ENCODE measurements at places on chromosomes 5 and 9.

DNA sequence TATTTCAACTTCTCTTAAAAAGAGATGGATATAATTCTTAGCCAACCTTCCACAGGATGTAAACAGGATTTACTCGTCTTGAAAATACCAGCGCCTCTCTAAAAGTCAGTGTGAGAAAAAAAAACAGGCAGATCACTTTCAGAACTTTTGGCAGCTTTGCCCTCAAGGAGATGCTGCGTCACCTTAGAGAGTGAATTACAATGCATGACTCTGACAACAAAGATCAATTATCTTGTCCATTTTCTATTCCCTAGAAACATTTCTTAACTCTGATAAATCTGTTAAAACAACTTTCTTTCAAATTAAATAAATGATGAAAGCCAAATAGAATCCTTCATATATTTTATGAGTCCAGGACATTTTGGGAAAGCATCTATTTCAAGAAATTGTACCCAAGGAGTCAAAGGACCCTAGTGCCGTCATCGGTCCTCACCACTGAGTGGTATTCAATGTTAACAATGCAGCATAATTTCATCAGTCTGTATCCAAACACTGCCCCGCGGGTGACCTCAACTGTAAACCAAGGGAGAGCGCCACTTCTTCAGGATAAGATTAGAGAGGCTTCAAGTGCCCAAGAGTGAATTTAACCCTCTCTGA is 536.0 kb downstream of the PDE4D start:
- DNase-seq = no peak

GRCh38 chr9:87324613-87325194 is 173.0 kb upstream of the DAPK1 start:
- peak; percentile 27 for DNase-seq

- DNase-seq = no peak
Measured at GRCh38 chr9:75139201-75139600, 50.9 kb downstream of the OSTF1 start.

DNA sequence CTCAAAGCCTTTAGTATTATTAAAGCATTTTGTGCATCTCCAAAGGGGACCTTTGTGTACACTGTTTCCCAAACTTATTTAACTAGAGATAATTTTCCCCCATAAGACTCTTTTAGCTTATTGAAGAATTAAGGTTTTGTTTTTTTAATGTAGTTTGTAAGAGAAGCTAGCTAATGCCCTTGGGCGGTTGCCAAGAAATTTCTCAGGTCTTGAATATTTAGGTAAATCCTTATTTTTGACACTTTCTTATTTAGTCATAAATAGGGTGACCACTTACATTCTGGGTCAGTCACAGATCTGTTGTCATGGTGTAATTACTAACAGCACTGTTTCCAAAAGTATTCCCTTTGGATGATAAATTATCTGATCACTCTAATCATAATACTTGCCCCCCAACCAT is 27.2 kb downstream of the TNFAIP8 start:
- DNase-seq = no peak

DNA sequence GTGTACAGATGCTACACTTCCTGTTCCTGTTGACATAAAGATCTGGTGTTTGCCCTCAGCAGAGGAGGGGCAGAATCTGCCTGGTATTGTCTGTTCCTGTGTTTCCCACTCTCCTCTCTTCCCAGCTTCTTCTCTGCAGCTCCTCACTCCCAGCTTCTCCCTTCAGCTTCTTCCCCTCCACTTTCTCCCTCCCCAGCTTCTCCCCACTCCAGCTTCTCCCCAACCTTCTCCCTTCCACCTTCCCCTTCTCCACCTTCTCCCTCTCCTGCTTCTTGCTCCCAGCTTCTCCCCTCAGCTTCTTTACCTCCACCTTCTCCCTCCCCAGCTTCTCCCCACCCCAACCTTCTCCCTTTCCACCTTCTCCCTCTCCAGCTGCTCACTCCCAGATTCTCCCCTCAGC is 148.9 kb upstream of the IRX2 start:
- DNase-seq = no peak

- no peak for DNase-seq
Measured at GRCh38 chr5:78925129-78925876, 59.8 kb downstream of the ARSB start.

DNA sequence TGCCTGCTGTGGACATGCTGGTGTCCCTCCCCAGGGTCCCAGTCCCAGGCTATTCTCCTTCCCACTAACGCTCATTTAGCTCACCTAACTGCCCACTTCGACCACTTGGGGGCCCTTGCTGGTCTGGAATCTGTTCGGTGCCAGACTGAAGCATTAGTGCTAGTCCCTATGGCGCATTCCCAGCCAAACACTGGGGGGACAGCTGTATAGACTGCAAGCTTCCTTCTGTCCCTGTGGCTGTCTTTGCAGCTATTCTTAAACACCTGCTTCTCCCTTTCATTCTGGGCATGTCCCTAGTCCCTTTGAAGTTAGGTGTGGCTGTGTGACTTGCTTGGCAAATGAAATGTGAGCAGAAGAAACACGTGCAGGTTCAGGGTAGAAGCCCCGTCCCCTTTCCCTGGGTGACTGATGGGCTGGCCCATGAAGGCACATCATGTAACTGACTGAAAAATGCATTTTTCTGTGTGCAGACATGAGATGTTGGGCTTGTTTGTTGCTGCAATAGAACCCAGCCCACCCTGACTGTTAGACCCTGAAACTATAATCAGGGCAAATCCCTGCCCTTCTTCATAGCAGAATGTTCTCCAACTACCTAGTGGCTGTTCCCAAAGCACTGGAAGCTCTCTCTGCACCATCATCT is 134.4 kb downstream of the BARX1 start:
- peak; percentile 56 for DNase-seq

GRCh38 chr5:112563169-112563826 is 144.2 kb upstream of the EPB41L4A start:
- no peak for DNase-seq

GRCh38 chr5:60417500-60418181 is 282.3 kb downstream of the DEPDC1B start:
- peak; percentile 33 for DNase-seq

DNA sequence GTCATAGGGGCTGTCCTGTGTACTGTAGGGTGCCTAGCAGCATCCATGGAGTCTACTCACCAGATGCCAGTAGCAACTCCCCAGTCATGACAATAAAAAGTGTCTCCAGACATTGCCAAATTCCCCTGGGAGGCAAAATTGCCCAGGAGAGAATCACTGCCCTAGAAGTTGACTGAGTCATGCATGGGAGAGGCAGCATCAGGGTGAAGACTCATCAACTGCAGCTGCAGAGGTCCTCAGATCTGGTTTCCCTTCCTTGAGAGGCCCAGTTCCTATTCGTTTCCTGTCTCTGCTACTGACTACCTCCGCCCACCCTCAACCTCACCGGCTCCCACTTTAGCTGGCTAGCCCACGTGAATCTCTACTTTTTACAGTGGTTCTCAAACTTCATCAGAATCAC is 88.6 kb upstream of the AGXT2 start:
- DNase-seq = no peak

DNA sequence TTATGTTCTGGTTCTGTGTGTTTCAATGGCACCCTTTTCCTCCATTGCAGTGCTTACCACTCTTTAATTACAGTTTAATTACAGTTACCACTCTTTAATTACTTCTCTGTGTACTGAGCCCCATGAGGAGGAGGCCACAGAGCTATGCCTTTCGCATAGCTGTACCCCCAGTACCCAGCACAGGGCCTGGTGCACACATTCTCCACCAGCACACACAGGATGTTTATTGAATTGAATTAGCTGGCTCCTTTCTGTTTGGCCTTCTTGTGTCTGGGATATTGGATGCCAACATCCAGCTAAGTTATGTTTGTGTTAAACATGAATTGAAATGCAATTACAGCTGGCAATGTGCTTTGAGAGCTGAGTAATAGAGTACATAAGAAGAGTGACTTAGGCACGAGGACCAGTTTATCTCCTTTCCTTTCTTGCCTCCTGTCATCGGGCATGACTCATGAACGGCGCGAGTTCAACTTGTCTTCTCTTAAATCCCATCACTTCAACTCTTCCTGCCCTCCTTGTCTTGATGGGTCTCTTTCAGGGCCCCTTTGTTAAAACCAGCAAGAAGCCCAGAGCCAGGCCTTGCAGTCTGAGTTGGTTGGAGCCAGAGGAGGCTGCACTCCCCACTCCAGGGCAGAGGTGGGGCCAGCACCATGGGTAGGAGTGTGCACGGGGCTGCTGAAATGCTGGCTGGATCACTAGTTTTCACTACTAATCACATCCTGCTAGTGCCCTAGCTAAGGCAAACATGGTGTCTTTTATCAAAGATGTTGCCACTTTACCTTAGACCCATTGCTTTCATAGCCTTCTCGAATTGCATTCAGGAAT is 37.4 kb downstream of the MVB12B start:
- no peak for DNase-seq

GRCh38 chr5:62473209-62473608 is 60.6 kb downstream of the IPO11 start:
- DNase-seq = no peak

GRCh38 chr5:16082053-16082452 is 97.5 kb downstream of the MARCHF11 start:
- DNase-seq = no peak

DNA sequence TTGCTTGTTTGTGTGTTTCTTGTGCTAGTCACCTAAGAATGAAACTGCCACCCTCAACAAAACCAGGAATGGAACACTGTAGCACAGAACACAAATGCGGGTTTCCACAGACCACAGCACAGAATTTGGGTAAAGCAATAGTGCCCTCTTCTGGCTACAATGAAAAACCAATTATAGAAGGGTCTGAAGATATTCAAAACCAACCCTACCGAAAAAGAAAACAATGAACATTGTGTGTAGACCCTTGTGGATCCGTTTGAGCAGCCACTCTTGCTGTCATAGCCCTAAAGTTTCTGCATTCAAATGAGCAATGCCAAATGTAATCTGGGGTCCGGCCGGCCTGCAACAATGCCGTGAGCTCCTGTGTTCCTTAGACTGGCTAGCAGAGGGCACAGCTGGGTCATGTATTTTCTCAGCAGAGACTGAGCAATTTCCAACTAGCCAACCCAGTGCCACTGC is 8.3 kb upstream of the ENC1 start:
- peak; percentile 43 for DNase-seq

- DNase-seq = peak; percentile 30
Measured at GRCh38 chr9:91905991-91906469, 44.0 kb downstream of the ROR2 start.

GRCh38 chr5:17989567-17990563 is 355.6 kb downstream of the TAF11L14 start:
- no peak for DNase-seq

DNA sequence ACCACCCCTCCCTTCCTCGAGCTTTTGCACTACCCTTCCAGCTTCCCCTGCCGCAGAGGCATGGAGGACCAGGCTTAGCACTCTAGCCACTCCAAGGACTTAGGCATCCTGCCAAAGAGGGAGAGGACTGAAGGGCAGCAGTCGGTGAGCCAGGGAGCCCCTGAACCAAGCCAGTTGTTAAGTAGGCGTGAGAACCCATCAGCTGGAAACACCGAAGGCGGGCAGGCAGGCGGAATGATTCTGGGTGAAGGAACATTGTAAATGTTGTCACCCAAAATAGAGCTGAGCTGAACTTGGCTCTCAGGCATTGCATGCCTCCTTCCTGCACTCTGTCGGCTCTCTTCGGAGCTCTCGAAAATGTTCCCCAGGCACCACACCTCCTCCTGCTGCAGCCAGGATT is 42.8 kb downstream of the NRG2 start:
- DNase-seq = no peak

DNA sequence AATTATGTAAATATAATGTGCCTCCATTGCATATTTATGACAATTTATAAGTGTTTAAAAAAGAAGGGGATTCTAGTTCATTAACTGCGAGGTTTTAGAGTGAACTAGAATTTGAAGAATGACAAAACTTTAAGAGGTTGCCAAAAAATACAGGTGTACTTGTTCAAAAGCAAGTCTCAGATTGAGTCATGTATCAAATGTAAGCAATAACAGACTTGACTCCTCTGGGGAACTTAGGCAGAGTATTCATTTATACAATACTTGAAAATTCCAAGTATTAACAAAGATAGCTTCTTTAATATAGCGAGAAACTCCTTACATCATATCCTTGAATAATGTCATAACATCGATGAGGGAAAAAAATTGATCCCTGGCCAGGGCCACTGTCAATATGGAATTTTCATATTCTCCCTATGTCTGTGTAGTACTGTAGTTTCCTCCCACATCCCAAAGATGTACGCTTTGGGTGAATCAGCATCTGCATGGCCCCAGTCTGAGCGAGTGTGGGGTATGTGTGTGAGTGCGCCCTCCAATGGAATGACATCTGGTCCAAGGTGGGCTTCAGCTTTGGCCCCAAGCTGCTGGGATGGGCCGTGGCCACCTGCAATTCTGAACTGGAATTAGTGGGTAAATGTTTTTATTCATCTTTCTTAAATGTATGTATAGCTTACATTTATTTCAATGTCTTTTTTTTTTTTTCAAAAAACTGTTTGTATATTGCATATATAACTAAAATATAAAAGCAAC is 70.1 kb downstream of the RIC1 start:
- no peak for DNase-seq

- no peak for DNase-seq
Measured at GRCh38 chr5:60332244-60333004, 367.5 kb downstream of the DEPDC1B start.

DNA sequence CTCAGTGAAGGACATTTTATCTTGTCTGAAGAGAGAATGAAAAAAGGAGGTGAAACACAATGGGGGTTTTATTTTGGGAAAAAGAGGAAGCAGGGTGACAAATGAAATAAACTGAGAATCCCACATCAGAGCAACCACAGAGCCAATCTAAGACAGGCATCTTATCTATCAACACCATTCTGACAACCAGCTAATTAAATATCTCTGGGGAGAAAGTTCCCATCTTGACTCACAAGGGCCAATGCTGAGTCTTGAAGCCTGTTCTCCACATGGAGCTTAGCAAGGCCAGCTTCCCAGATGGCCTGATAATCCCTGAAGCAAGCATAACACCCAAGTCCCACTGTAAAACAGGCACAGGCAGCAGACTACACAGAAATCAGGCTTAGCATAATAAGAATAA is 30.4 kb downstream of the DPYSL3 start:
- DNase-seq = no peak

GRCh38 chr5:158451203-158451992 is 592.5 kb upstream of the CLINT1 start:
- DNase-seq = no peak

DNA sequence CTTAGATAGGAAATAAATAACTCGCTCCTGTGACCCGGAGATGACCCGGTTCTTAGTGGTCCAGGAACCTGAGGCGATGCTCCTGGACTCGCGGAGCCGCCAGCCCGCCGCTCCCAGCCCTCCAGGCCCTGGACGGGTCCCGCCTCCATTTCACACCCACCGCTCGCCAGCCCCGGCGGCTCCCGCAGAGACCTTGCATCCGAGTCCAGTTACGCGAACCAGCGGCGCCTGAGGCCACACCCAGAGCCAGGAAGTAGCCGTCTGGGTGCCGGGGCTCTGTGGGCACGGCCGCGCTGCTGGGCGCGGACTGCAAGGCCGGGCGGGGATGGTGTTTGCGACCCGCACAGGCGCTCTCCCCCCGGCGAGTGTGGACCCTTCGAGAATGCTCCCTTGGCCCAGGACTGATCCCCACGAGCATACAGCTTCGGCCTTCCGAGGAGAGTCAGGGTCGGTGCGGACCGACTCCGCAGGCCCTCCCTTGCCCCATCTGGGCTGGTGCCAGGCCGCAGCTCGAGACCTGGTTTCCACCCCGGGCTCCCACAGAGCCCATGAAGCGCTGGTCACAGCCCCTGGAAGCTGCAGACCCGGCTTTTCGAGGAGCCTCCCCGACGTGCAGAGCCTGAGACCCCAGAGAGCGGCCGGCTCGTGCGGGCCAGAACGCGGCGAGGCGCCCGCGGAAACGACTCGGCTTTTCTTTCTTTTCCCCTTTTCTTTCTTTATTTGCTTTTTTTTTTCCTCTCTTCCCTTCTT is 5.2 kb upstream of the BARX1 start:
- no peak for DNase-seq

GRCh38 chr5:66573733-66574132 is 22.5 kb upstream of the MAST4 start:
- no peak for DNase-seq
